NCI-H2029 (cell line): ENCODE measurements at places on chromosomes 1 and 21.
A peak's percentile ranks its signal among the peaks of the same experiment; 100 is the strongest.

DNA sequence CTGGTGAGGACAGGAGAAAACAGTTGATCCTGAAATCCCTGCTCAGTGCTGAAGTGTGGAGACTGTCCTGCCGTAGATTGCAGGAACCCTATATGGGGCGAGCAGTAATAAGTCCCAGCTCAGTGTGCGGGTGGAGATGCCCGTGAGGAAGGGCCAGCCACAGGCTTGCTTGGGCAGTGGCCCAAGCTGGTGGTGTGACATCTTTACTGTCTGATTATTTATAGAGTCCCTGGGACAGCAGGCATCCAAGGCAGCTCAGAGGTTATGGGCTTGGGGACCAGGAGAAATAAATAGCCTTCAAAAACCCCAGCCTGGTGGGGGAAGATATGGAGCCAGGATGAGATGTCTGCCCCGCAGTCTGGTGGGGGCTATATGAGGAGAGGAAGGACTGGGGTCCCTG, 170.7 kb upstream of the POU3F1 start:
- no peak for DNase-seq

- DNase-seq = no peak
These were observed 3.4 kb upstream of the LEFTY2 start for GRCh38 chr1:225944387-225944786.

DNA sequence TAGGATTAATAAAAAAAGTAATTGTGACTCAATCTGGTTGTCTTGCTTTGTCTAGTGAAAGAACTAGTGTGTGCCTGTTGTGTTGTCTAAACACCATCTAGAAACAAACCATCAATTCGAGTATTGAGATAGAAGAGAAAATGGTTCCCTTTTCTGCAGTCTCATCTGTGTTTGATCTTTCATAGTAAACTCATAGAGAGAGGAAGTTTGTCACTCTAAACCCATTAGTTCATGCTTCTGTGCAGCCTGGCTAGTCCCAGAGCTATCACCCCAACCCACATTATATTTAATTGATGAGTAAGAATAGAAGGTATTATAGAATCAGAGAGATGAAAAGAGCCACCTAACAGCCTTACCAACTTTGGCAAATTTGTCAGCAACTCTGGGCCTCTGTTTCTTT, 99.5 kb downstream of the TGFB2 start:
- DNase-seq = no peak

DNA sequence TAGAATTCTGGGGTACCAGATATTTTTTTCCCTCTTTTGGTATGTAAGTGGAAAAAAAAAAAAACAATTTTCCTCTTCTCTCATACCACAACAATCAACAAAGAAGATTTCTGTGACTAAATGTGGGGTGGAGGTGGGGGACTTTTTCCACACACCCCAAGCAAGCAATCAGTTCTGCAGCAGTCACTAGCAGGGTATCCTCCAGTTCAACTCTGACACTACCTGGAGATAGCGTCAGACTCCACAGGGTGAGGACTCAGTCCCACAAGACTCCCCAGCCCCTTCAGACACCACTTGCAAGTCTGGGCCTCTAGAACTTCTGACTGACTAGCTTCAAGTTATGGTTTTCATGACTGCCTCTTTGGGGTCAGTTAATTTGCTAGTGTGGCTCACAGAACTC, 6.2 kb downstream of the DHX9 start:
- DNase-seq = no peak

DNA sequence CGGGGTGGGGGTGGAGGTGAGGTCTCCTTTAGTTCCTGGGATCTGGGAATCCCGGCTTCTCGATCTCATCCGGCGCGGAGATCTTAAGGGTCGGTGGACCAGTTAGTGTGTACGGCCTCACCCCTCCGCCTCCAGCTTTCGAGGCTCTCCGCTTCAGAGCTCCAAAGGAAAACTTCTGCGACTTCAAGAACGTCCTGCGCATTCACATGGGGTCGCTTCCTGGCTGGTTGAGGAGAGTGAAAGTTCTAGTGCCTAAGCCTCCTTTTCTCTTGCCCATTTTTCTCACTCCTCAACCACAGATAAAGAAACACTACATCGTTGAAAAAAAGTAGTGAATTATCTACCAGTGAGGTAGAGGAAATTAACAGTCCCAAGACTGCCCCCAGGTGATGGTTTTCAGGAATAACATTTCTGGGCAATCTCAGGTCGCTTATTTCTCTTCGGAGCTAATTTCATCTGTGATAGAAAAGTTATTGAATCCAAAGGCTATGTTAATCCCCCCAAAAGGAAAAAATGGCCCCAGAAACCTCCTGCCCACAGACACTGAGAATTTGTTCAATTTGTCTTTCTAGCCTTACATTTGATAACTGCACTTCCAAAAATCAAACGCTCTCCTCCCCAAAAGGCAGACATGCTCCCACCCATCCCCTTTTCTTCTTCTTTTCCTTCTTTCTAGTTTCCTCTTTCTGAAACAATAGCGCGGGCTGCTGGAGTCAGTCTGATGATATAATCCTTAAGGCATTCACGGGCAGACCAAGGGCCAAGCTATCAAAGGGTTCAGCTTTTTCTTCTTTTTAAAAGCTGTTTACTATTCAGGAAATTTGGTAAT, 20.6 kb upstream of the TBX15 start:
- DNase-seq = peak; percentile 11

- DNase-seq = no peak
These were observed 46.2 kb downstream of the PGBD5 start for GRCh38 chr1:230379928-230380327.

DNA sequence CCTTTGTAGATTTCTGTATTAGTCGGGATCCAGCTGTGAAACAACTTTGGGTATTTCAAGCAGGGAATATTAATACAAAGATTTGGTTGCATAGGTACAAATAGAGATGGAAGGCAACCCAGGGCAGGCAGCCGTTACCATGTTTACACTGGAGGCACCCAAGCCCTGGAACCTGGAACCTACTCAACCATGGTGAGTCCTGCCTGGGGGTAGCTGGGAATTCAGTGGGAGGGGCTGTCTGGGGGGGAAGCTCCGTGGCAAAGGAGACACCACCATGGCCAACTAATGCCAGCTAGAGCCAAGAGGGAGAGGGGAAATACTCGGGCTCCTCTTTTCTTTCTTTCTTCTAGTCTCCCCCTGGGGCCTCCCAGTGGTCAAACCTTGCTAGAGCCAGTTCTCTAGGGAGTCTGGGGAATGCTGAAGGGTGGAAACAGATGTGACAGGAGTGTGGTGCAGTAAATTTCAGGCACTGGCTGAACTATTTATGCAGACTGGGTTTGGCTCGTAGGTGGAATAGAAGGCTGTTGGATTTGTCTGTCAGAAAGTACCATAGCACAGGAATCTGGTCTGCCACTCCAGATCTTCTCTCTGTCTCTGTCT, 91.9 kb upstream of the CACNA1E start:
- no peak for DNase-seq

GRCh38 chr21:42251654-42252324, 32.8 kb downstream of the ABCG1 start:
- no peak for DNase-seq

DNA sequence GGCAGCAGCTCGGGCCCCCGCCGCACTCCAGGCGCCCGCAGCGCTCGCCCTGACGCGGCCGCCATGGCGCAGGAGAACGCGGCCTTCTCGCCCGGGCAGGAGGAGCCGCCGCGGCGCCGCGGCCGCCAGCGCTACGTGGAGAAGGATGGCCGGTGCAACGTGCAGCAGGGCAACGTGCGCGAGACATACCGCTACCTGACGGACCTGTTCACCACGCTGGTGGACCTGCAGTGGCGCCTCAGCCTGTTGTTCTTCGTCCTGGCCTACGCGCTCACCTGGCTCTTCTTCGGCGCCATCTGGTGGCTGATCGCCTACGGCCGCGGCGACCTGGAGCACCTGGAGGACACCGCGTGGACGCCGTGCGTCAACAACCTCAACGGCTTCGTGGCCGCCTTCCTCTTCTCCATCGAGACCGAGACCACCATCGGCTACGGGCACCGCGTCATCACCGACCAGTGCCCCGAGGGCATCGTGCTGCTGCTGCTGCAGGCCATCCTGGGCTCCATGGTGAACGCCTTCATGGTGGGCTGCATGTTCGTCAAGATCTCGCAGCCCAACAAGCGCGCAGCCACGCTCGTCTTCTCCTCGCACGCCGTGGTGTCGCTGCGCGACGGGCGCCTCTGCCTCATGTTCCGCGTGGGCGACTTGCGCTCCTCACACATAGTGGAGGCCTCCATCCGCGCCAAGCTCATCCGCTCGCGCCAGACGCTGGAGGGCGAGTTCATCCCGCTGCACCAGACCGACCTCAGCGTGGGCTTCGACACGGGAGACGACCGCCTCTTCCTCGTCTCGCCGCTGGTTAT, 2.8 kb downstream of the KCNJ9 start:
- DNase-seq = peak; percentile 76

GRCh38 chr1:94660994-94661393, 119.4 kb upstream of the F3 start:
- no peak for DNase-seq

GRCh38 chr1:119958223-119958622, 61.9 kb upstream of the ADAM30 start:
- no peak for DNase-seq

DNA sequence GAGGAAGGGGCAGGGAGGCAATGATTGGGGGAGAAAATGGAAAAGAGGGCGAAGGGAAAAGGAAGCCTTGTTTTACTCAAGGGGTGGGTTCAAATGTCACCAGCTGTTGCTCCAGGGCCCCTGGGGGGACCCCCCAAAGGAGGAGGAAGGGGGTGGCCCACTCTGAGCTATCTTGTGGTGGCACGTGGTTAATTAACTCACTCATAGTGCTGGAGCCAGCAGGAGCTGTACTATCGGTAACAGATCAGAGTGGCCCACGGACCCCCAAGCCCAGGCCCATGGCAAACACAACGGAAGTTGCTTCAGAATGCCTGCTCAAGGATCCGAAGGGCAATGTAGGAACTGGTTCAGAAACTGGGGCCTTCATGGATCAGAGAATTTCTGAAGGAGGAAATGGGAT, 7.2 kb downstream of the TFF2 start:
- DNase-seq = no peak

GRCh38 chr21:41894922-41895557, 15.9 kb upstream of the PRDM15 start:
- DNase-seq = no peak

- DNase-seq = no peak
These were observed 38.0 kb downstream of the FMO4 start for GRCh38 chr1:171351961-171352360.

- DNase-seq = peak; percentile 13
These were observed 30.5 kb upstream of the LRIG2 start for GRCh38 chr1:113042285-113043143.

DNA sequence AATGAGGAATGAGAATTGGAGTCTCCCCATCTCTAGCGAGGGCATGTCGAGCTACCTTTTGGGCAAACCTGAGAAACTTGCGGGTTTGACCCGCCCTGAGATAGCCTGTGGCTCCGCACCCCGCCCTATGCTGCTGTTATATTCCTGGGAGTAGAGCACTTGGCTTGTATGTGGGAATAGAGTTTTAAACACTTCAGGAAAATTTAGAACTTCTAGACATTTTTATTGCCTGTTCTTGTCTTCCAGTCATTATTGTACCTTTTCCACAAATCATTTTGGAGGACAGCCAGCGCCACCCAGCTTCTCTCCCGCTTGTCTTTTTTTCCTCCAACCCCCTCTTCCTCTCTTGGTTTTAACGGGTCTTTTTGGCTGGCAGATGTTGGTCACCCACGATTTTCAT, 738 bp downstream of the GNPAT start:
- DNase-seq = peak; percentile 5

GRCh38 chr1:207020065-207020708, 12.4 kb downstream of the C1orf116 start:
- no peak for DNase-seq

GRCh38 chr1:10380594-10381275, 18.1 kb upstream of the PGD start:
- no peak for DNase-seq

DNA sequence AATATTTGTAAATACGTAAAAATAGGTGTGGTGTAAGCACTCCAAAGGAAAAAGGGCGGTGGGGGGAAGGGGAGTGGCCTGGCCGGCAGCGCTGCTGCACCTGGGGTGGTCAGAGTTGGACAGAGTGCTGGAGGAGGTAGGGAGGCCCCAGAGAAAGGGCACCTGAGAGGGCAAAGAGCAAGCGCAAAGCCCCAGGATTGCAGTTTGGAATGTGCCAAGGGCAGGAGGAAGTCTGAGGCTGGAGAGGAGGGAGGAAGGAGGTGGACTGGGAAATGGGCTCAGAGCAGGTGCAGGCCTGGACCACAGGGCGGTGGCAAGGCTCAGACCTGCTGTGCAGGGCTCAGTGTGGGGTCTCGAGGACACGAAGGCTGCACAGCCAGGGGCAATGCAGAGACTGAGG, 30.6 kb downstream of the LDLRAP1 start:
- DNase-seq = no peak

- no peak for DNase-seq
These were observed 891.5 kb upstream of the ADGRL2 start for GRCh38 chr1:80909172-80909784.

DNA sequence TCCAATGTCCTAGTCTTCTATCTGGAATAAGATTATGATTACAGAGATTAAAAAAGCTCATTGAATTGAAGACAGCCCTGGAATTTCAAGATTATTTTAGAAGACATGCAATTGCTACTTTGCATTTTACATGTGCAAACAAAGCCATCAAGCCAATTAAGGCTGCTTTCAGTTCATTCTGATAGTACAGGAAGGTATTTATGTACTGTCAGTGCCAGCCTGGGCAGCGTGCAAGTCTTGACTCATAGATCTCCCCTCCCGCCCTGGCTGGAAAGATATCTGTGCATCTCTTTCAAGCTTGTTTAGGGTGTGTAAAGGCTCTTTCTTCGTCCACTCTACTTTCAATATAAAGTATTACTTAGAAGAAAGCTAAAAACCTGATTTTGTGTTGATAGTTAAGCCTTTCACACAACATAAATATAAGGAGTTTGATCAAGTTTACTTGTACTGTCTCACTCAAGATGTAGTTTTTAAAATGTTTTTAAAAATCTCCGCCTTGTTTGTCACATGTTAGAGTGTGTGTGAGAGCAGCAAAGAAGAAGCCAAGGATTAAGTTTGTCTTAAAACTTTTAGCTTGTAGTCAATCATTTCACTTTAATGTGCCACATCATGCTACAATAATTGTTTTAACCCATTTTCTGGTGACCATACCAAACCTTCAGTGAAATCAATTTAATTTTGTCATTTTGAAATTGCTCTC, 13.6 kb upstream of the LYPLAL1 start:
- no peak for DNase-seq

DNA sequence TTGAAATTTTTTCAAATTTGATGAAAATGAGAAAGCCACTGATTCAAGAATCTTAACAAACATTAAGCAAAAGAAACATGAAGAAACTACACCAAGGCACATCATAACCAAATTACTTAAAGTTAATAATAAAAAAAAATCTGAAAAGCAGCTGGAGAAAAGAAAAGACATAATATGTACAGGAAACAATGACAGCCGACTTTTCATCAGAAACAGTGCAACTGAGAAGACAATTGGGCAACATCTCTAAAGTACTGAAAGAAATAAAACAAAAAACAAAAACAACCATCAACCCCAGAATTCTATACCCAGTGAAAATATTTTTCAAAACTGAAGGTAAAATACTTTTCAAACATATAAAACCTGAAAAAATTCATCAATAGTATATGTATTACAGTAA, 73.8 kb upstream of the DMRTA2 start:
- no peak for DNase-seq
